ENCODE measurements at places on chromosomes 3 and 15.

- no peak for DNase-seq
These were observed 6.2 kb downstream of the TGFBR2 start for GRCh38 chr3:30612437-30613132.

GRCh38 chr15:74500401-74500800, 39.4 kb upstream of the UBL7 start:
- DNase-seq, result no peak

DNA sequence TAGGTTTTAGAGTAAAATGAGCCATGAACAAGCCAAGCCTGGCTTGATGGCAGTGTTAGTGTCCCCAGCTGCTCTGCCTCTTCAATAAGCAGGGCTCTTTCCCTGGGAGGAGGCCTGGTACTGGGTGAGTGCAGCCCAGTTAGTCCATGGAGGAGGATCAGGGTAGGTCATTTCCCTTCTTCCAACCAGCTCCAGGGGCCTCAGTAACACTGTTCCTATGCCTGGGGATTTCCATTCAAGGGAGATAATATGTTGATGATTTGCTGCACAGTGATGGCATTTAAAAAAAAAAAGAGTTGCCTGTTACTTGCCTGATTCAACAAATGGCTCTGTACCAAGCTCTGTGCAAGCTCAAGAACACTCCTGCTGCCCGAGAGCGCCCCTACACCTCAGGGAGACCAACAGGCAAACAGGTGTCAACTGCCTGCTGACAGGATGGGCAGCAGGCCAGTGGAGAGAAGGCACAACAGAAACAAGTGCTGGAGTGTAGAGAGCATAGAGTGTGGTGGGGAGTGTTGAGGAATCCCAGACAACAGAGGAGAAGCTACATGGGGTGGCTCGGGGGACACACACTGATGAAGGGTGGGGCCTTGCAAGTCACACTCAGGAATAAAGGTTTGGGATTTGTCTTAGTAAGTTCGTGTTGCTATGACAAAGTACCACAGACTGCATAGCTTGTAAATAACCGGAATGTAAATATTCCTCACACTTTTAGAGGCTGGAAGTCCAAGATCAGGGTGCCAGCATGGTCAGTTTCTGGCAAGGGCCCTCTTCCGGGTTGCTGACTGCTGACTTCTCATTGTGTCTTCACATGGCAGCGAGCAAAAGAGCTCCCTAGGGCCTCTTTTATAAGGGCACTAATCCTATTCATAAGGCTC, 78.6 kb upstream of the PXYLP1 start:
- DNase-seq, result no peak

- no peak for DNase-seq
These were observed 208.4 kb upstream of the DPPA4 start for GRCh38 chr3:109545746-109546145.

- DNase-seq, result no peak
These were observed 155.6 kb upstream of the STT3B start for GRCh38 chr3:31377045-31377642.

- no peak for DNase-seq
These were observed 532.8 kb upstream of the TGFBR2 start for GRCh38 chr3:30073622-30074021.

DNA sequence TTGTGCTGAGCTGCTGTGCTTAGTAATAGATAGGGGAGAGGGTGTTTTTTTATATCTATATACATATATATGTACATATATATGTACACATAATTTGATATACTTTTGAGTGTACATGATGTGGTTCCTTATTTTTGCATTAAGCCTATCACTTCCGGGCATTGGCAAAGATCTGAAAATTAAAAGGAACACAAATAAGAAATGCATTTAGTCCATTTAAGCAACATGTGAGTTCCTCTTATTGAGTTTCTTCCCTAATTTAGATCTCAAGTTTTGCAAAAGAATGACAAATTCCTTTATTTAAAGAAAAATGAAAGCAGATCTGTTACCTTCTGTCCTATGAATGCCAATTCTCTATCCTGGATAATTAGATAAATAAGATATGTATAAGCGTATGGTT, 435.1 kb downstream of the LPP start:
- peak; percentile 60 for DNase-seq

DNA sequence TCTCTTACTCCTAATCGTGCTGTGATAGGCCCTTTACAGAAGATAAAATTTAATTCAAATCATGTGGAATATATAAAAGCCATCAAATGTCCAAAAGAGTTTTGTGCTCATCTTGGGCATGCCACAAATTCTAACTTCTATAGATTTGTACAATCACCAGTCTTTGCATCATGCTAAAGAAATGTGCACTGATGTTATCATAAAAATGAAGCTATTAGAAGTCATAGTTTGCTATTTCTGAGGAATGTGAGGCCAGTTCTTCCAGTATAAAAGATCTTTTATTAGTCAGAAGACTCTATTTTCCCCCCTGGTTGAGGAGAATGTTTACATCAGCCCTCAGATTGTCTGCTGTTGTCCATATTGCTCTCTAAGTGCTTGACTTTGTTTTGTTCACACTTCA, 2.1 kb upstream of the ANXA2 start:
- DNase-seq, result no peak

DNA sequence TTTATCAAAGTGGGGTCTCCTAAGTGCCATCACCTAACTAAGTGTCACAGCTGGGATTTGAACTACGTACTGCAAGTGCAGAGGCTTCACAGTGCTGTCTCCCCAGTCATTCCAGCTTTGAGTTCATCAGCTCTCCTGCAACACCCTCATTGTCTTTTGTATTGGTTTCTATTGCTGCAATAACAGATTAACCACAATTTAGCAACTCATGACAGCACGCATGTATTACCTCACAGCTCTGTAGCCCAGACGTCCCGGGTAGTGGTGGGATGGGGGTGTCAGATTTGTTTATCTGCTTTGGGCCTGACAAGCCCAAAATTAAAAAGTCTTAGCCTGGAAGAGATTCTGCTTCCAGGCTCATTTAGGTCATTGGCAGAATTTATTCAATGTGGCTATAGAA, 220.5 kb upstream of the LRRN1 start:
- DNase-seq, result no peak
